Lower leg skin (tissue), 4 donors: ENCODE measurements at places on chromosomes 3 and 15. TPM values are rescaled to one million over a fixed set of nuclear protein-coding genes. Genes with fewer than 3 reads are reported as not detected.

DNA sequence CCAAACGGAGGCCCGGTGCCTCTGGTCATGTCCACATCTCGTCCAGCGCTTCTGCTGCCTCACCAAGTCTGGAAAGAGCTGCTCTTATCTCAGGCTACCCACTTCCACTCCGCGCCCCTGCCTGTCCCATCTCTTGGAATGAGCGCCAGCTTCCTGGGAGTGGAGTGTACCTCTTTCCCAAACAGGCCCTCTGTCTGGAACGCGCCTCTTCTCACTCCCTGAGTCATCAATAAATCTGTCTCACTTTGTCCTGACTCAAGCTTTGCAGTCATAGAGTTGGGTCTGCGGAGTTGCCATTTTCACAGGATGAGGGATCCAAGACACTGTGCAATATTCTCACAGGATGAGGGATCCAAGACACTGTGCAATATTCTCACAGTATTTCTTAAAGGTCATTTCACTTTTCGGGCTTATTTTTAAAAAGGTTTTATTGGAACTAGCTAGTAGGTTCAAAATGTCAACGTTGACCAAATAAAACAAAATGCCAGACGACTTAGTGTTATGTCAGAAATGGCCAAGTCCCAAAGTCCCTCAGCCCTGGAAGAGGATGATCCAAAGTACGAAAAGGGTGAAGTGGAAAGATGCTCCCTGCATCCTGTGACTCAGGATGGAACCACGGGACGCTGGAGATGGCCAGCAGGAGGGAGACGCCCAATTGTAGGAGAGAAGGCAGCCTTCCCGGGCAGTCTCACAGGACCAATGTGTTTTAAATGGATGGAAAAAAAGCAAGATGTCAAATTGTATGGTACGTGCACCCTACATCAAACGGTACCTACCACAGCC lies 81.1 kb downstream of the CHSY1 start:
- no peak for DNase-seq

DNA sequence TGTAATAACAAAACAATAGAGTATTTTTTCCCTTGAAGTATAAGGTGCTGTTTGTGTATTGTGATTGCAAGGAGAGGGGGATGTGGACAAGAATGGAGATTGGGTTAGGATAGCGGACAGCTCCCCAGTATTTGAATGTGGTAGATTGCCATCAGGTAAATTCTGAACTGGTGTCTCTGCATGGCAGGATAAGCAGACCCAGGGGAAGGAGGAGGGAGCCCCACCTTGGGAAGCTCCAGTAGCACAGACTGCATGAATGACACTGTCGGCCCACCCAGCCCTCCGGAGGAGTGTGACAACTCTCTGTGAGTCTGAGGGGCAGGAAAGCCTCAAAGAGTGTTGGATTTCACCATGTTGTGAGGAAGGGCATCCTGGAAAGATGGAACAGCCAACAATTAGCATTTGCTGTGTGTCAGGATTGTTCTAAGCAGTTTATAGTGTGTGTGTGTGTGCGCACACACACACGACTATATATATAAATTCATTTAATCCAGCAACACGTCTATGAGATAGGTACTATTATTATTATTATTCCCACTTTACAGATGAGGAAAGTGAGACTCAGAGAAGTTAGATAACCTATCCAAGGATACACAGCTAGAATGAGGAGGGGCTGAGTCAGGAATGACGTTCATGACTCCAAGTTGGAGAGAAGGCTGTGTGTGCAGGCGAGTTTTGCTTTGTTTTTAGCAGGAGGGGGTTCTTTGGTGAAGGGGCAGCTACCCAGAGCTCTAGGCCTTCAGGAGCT lies 63.4 kb upstream of the LCTL start:
- DNase-seq = no peak

- no peak for DNase-seq
These were observed 105.0 kb downstream of the BDH1 start for GRCh38 chr3:197450810-197451209.

- DNase-seq = no peak
These were observed 27.5 kb downstream of the AQP9 start for GRCh38 chr15:58165661-58166060.

- no peak for DNase-seq
These were observed 5.4 kb downstream of the MUC4 start for GRCh38 chr3:195806211-195806915.

DNA sequence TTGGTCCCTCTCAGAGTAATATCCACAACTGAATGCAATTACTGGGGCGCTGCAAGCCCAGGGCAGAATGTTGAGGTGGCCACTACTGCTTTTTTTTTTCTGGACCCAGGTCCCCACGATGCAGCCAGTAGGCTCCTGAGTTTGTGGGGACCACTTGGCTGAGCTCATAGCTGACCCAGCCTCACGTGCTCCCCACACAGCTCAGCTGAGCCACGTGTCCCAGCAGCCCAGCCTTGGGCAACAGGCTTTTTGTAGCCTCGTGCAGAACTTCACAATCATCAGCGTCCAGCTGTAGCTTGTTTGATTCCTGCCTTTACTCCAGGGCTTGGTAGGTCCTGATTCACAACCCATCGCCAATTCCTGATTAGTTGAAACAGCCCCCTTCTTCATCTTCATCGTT lies 117.3 kb downstream of the ETFA start:
- no peak for DNase-seq

GRCh38 chr15:94253742-94254141 lies 22.4 kb downstream of the MCTP2 start:
- DNase-seq = no peak

DNA sequence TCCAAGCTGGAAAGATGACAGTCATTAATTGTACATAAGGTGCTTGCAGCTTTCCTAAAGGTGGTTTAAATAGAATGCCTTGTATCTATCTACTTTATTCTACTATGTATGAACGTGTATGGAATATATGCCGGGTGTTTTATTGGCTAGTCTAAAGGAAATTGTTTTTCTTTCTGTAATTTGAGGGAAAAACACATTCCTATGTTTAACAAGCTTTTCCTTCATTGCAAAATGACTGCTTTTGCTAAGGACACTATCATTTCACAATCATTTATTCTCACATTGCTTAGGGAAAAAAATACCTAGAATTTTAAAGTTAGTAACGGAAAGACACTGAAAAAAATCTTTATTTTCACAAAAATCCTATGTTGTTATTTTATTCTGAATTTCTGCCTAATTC lies 141.7 kb downstream of the WDR76 start:
- DNase-seq = no peak

GRCh38 chr3:18789734-18790133 lies 358.6 kb upstream of the KCNH8 start:
- no peak for DNase-seq

DNA sequence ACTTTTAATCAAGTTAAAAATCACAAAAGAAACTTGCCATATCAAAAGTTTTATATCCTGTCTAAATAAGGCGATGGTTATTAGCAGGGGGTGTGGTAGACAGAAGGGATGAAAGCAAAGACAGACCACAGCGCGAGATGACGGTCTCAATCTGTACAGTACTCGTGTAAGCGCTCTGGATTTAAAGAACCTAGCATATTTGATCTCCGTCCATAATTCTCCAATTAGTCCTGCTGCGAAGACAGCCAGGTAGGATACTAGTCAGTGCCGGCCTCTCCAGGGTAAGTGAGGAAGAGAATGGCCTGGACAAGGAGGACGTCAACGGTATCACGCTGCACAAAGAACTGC lies 701 bp downstream of the SGO1 start:
- DNase-seq = no peak

DNA sequence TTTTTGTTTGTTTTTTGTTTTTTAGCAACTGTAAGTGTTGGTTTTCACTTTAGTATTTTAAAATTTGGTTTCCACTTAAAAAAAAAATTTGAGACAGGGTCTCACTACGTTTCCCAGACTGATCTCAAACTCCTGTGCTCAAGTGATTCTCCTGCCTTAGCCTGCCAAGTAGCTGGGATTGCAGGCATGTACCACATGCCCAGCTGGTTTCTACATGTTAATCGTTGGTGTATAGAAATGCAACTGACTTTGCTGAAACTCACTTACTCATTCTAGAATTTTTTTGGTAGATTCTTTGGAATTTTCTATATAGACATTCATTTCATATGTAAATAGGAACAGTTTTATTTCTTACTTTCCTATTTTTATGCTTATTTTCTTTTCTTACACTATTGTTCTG lies 244.7 kb upstream of the MRPL3 start:
- no peak for DNase-seq

DNA sequence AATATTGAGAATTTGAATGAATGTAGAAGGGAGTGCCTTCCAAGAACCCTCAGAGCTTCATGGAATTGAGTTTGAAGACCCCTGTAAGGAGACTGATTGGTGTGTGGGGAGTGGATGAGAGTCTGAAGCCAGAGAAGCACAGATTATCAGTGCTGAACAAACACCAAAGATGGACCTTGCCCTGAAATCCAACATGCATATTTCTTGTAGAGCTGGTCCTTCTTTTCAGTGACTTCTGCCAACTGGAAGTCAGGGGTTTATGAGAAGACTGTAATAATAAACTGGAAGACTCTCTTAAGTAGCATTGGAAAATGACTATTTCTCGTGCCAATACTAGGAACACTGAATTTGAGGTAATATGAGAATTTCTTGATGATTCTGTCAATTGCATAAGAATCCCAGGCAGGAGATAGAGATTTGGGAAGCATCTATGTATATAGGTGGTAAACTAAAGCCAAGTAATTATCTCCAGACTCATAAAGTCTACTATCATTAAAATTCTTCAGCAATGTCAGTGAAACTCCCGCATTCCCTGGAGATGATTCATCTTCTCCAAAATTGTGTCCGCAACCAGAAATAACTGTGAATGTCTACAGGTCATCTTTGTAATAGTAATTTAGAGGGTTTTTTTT lies 213.8 kb downstream of the IL5RA start:
- DNase-seq = no peak

DNA sequence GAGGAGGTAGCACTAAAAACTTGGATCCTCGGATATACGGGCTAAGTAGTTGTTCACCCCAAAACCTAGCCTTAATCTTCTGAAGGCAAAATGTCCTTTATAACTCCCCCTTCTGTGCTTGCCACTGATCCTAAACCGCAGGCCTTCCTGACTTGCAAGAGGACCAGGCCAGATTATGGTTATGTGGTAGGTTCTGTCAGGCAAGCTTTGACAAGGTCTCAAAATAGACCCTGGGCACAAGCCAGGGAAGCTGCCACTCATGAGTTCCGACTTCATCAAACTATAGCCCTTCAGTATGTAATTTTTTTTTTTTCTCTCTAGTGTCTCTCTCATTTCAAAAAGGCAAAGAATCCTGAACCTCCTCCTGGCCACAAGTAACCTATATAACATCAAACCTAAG lies 3.2 kb downstream of the LRRFIP2 start:
- DNase-seq = peak; percentile 29

DNA sequence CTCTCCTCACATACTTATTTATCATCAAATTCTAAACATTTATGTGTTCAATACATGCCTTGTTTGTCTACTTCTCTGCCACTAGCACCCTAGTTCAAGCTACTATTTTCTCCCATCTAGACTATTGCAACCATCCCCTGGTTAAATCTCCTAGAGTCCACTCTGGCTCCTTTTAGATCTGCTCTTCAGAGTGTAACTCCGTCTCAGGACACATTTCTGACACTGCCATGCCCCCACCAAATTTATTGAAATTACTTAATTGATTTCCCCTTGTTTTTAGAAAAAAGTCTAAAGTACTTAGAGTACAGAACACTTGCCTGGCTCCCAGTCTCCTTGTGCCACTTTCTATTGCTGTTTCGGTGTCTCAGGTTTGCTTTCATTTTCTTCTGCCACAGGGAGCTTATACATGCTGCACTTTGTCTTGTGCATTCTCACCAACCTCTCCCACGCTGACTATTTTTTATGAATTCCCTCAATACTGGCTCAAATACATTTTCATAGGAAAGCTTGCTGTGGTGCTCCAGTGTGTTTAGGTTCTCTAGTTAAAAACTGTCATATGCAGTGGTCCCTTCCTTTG lies 792.3 kb downstream of the DIPK2A start:
- no peak for DNase-seq

DNA sequence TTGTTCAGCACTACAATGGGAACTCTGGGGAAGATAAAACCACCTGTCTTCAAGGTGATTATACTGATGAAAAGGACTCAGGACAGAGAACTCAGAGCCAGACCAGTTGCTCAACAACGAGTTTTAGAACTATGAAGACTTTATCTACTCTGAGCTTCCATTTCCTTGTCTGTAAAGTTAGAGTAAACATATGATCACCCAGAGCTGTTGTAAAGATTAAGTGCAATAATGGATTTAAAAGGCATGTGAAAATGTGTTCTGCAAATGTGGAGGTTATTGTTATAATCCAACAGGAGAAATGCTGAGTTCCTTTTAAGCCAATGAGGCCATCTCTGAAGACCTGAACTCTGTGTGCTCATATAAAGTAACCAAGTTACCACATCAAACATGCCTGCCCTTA lies 139.7 kb upstream of the CMC1 start:
- DNase-seq = no peak

DNA sequence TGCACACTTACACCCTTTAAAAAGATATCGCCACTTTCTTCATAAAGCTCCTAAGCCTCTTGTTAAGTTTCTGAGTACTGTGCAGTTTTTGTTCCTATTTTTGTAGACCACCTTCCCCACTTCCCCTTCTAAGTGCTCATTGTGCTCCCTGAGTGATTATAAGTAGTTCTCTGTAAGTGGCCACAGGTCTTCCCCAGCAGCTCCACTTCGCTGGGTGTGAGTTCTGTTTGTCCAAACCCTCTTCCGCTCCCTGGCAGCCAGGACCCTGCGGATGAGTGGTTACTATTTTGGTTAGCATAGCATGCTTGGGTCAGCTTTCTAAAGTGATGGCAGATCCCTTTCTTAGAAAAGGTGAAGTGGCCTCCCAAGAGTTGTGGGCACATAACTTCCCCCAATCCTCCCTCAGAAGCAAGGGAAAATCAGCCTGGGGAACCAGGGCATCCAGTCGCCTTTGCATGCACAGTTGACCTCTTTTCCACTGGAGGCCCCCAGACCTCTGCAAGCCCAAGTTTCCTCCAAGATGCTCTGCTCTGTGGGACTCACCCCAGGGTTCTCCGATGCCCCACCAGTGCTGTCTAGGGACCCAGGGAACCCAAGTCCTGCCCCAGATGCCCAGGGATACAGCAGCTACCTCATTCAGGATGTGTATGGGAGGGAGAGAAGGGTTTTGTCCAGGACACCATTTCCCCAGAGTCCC lies 69.6 kb downstream of the ATP10A start:
- no peak for DNase-seq

GRCh38 chr3:35987386-35987785 lies 348.1 kb downstream of the ARPP21 start:
- no peak for DNase-seq

CLEC3B gene
- 34.6 TPM for total RNA-seq

PLSCR2 gene
- not detected for total RNA-seq

CCR8 gene
- not detected for total RNA-seq

SYNPR gene
- total RNA-seq = not detected

TM4SF4 gene
- total RNA-seq = not detected

SCN11A gene
- total RNA-seq = not detected

ETFA gene
- total RNA-seq = 110 TPM

FRMD4B gene
- 62.2 TPM for total RNA-seq

MEGF11 gene
- 0.97 TPM for total RNA-seq
